ENCODE measurements at places on chromosomes 2 and 18. TPM values are rescaled to one million over a fixed set of nuclear protein-coding genes. Genes with fewer than 3 reads are reported as not detected.
A peak's percentile ranks its signal among the peaks of the same experiment; 100 is the strongest.

The TNFAIP6 gene
- 7.3 TPM for total RNA-seq

The SCN1A gene
- not detected for total RNA-seq

- no peak for DNase-seq
Observed at GRCh38 chr2:163138947-163139346, 300.4 kb upstream of the KCNH7 start.

- no peak for DNase-seq
Observed at GRCh38 chr18:3081584-3081991, 68.6 kb upstream of the LPIN2 start.

DNA sequence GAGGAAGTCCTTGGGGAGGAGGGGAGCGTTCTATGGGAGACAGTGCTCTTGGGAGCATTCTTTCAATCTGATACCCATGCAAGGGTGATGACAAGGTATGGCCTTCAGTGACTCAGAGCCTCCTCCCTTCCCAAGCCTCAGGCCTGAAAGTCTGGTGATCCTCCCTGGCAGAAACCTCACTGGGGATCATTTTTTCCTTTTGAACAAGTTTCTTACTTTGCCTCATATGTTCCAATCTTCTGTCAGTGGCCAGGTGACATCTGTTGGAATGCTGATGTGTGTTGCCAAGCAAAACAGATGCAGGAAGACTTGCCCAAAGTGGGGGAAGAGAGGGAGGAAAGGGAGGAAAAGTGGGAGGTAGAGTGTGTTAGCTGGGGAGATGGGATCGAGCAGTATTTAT, 224.8 kb downstream of the NEDD4L start:
- DNase-seq: peak; percentile 88

The CHST10 gene
- 16.4 TPM for total RNA-seq

DNA sequence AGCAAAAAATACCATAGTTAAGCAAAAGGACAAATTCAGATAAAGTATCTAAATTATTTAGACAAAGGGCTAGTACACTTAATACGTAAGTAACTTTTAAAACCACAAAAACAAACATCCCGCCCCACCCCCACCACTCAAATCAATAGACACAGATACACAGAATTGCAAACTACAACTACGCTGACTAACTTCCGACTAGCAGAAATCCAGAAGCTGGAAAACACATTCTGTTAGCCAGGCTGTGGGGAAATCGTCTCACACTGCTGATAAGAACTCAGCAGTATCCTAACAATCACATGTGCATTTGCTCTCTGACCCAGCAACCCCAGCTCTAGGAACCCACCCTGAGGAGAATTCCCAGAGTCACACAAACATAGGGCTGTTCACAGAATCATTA, 16.6 kb downstream of the FAM168B start:
- no peak for DNase-seq

All from RPMI7951 (cell line).